Fibroblast of skin of scalp (primary cell): ENCODE measurements at places on chromosomes 13 and 19.

DNA sequence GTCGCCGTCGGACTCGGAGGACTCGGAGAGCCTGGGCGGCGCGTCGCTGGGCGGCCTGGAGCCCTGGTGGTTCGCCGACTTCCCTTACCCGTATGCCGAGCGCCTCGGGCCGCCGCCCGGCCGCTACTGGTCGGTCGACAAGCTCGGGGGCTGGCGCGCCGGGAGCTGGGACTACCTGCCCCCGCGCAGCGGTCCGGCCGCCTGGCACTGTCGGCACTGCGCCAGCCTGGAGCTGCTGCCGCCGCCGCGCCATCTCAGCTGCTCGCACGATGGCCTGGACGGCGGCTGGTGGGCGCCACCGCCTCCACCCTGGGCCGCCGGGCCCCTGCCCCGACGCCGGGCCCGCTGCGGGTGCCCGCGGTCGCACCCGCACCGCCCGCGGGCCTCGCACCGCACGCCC lies 2.5 kb upstream of the GRWD1 start:
- no peak for DNase-seq

- DNase-seq, result no peak
These were observed 104.8 kb downstream of the ZIC5 start for GRCh38 chr13:99866781-99867180.

DNA sequence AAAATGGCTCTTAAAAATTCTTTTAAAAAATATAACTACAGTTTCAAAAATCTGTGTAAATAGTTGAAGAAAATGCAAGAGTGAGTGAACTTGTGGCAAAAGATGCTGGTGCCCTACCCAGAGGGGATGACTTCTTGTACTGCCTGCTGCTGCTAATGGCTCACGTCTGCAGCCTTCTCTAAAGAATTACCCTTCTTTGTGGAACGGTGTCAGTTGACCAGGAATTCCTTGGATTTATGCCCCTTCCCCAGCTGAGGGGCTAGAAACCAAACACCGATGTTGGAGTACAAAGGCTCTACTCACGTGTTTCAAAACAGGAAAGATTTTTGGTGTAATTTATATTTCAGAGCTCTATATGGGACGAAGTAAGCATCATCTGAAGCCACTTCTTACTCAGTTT lies 1582.8 kb downstream of the OLFM4 start:
- no peak for DNase-seq

GRCh38 chr19:49442771-49443365 lies 1.5 kb upstream of the SLC17A7 start:
- DNase-seq, result peak; percentile 93

DNA sequence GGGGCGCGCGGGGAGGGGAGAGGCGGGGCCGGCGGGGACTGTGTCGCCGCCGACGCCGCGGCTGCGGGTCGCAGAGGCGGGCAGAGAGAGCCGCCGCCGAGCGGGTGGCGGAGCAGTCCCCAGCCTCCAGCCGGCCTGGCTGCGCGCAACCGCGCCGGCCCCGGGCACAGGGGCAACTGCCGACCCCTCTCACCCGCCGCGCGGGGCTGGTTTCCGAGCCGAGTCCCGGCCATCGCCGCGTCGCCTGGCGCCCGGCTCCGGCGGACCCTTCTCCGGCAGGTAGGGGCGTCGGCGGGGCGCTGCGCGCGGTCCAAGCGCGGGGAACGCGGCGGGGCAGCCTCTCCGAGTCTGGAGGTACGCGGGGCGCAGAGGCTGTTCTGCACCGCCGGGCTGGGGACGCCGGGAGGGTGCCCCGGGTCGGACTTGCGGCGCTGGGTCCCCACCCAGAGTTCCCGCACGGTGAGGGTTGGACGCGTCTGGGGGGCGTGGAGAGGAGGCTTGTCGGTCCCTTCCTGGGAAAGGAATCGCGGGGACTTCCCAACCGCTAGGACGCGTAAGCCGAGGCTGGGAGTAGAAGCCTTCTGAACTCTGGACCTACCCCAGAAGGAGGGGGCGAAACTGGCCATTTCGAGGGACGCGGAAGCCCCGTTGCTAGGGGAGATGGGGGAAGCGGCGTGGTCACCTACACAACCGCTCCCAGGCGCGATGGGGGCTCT lies 133.6 kb upstream of the MYO16 start:
- DNase-seq, result no peak

- DNase-seq, result no peak
These were observed 7.0 kb upstream of the EPOR start for GRCh38 chr19:11390933-11391680.

DNA sequence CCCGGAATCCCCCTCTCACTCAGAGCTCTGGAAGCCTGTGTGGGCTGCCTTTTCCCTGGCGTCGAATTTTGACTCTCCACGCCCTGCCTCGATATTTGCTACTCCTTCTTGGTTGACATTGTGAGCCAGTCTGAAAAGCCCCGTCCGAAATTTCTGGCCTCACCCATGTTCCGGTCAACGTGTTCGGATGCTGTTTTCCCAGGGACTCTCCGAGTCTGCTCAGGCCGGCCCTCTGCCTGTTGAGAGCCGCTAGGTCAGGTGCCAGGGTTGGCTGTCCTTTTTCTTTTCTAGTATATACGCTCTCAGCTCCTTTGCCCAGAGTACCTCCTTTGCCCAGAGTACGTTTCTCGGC lies 6.8 kb upstream of the DGKH start:
- DNase-seq, result peak; percentile 60

DNA sequence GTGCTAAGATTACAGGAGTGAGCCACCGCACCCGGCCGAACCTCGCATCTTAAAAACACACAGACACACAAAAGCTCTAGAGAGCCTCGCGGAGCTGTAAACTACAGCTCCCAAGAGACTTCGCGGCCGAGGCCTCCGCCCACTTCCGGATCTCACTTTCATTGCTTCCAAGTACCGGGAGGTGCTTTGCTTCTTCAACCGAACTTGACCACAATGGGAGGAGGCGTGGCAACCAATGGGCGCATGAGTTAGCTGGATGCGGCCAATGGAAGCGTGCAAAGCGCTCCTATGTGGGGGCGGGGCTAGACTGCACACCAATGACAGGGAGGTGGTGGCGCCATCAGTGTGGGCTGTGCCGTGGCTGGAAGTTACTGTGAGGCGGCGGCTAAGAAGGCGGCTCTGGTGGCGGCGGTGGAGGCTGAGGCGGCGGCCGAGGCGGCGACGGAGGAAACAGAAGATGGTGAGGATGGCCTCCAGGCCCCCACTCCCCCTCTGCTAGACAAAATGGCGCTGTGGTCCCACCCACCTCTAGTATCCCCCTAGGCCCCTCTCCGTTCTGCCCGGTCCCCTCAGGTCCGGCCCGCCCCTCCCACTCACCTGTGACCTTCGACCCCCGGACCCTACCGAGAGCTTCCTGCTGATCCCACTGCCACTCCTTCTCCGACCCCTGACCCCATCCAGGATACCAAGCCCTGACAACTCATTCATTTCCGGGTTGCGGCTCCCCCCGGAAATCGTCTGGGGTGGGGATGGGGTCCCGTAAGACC lies at the start of gene DDA1:
TSS of gene DDA1 (plus strand) at position 366 of the 767 bp plus-strand sequence. CDS start at position 458, 92 bp downstream.
- peak; percentile 100 for DNase-seq

GRCh38 chr19:7888826-7889217 lies 512 bp downstream of the LRRC8E start:
- no peak for DNase-seq

GRCh38 chr19:38734426-38735256 lies 9.6 kb downstream of the CAPN12 start:
- peak; percentile 39 for DNase-seq

GRCh38 chr13:112616586-112617362 lies 28.8 kb upstream of the TUBGCP3 start:
- DNase-seq, result peak; percentile 40

GRCh38 chr13:79541426-79542049 lies 60.6 kb downstream of the NDFIP2 start:
- peak; percentile 64 for DNase-seq

DNA sequence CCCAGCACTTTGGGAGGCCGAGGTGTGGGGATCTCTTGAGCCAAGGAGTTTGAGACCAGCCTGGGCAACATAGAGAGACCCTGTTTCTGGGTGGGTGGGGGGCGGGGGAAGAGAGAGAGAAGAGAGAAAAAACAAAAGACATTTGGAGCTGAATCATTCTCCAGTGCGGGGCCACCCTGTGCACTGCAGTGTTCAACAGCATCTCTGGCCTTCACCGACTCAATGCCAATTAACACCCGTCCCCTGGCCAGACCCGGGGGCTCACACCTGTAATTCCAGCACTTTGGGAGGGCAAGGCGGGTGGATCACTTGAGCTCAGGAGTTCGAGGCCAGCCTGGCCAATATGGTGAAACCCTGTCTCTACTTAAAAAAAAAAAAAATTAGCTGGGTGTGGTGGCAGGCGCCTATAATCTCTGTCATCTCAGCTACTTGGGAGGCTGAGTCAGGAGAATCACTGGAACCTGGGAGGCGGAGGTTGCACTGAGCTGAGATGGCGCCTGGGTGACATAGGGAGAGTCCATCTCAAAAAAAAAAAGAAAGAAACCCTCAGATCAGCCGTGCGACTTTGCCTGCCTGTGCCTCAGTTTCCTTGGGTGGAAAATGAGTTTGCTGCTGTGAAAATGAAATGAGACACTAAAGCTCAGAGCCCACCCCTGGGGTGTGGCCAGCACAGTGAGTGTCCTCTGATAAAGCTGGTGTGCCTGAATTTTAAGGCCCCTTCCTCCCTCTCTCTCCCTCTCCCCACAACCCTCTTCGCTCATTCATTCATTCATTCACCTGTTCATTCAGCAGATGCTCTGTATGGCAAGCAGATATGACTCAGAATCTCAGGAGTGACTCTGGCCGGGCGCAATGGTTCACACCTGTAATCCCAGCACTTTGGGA lies 6.4 kb downstream of the KLF2 start:
- DNase-seq, result no peak

DNA sequence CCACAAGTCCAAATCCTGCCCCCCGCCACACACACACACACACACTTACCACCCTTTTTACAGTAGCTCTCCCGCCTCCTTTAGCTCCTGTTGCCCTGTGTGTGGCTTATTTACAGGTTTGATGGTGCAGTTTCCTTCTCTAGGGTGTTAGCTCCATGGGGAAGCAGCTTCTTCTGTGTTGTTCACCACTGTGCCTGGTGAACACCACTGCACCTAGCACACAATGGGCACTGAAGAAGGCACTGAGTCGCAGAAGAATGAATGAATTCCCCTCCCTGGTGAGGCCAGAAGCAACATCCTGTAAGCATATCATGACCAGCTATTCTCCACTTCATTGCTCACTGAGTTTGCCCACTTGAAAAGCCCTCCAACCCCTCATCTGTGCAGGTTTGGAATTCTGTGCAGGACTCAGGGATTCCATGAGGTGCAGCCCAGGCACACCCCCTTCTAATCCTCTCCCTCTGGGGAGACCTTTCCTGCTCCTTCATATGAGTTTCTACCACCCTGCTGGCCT lies 3.0 kb upstream of the RAB20 start:
- no peak for DNase-seq

GRCh38 chr13:74090397-74090796 lies 43.8 kb downstream of the KLF12 start:
- no peak for DNase-seq

GRCh38 chr13:46893798-46894560 lies 2.9 kb downstream of the HTR2A start:
- DNase-seq, result peak; percentile 64

GRCh38 chr13:57527114-57527735 lies 104.3 kb upstream of the PCDH17 start:
- no peak for DNase-seq

DNA sequence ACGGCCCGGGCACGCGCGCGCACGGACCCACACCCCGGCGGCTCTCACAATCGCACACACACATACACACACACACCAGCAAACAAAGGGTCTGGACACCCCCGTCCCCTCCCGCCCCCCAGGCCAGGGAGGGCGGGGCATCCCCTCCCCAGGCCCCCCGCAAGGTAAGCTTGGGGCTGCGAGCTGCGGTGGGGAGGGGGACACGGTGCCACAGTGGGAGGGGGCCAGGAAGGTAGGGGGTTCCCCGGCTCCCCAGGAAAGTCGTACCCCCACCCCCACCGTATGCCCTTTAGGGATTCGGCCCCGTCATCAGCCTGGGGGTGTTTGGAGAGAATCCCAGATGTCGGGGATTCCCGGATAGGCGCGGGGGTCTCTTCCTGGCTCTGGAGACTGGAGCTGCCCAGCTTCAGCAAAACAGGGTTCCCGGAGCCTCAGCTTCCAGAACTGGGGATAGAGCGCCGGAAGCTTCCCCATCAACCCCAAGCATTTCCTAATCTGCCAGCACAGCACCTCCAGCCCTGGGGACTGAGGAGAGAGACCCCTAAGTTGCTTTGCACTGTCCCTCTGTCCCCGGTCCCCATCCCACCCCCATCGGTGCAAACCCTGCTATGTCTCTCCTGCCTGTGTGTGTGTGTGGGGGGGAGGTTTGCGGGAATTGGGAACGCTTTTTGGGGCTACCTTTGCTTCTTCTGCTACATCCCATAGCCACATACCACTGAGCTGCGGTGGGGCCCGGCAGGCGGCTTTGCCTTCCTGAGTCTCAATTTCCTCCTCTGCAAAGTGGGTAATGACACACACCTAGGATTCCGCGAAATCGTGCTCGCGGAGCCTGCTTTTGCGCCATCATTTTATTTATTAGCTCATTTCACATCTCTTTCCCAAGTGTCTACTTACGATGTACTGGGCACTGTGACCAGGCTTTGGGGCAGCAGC lies 1.8 kb upstream of the CDC37 start:
- DNase-seq, result no peak

- DNase-seq, result no peak
These were observed 697.3 kb downstream of the PCDH9 start for GRCh38 chr13:66532845-66533244.

DNA sequence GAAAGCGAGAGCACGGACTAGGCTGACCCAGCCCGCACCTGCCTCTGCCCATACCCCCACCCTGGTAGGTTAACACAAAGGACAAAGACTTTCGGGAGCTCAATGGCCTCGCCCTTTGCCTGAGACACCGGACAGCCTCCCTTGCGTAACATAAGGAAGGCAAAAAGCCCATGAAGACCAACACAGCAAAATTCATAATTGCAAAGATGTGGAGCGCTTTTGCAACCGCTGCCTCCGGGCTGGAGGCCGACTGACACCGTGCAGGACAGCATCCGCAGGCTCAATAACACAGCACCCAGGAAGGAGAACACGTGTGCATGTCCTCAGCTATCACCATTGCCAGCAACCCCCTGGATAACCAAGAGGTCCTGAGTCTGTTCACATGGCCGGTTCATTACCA lies 15.4 kb downstream of the LILRA1 start:
- no peak for DNase-seq

DNA sequence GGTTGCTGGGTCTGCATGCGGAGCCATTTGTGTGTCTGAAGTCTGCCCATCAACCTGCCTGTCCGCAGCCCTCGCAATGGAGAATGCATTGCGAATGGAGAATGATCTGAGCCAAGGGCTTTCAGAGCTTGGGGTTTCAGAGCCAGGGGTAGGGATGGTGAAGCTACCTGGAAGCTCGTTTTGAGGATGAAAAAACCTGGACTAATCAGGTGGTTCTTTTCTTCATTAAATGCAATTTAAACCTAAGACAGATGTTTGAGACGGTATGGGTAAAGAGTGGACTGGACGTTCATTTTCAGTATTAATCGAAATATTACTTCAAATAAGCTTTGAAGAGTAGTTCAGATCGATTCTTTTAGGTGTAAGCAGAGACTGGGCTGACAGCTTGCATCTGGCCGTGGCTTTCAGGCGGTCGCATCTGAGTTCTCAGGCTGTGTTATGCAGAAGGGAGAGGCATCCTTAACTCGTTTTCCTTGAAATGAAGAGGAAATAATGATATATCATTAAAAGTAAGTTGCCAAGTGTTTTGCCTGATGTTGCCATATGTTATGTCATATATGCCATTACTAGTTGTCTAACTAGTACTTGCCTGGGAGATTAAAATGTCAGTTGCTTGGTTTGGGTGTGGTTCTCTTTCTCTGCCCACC lies 801 bp downstream of the MCF2L start:
- no peak for DNase-seq
